ENCODE measurements at places on chromosomes 16 and 17.
A peak's percentile ranks its signal among the peaks of the same experiment; 100 is the strongest.

- DNase-seq, result no peak
Observed at GRCh38 chr16:30620169-30620568, 10.0 kb upstream of the ZNF689 start.

- no peak for DNase-seq
Observed at GRCh38 chr17:31211352-31212012, 85.6 kb downstream of the OMG start.

- no peak for DNase-seq
Observed at GRCh38 chr17:37176723-37177122, 199.1 kb upstream of the C17orf78 start.

GRCh38 chr16:88453611-88454522 lies 787 bp downstream of the ZFPM1 start:
- DNase-seq, result no peak

DNA sequence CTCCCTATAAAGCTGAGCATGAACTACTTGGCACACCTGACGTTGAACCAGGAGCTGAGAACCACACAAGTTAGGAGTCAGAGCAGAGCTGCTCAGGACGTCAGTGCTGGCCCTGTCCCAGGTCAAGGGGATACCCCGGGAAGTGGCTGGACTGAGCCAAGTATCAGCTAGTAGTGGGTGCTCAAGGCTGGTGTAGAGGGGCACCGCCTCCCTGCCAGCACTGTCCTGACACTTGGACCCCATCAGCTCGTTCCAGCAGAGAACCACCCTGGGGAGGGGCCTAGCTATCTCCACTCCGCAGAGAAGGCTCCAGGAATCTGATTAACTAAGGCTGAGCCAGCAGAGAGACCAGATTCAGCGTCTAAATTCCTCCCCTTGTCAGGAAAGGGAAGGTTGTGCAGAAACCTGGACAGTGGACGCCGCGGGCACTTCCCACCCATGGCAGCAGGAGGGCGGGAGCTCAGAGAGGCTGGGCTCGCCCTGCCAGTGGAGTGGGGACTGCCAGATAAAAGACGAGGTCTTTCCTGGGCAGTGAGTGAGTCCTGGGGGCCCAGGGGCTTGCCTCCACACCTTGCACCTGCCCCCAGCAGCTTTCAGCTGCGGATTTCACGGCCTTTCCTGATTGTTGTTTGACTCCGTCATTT lies 21.0 kb downstream of the C16orf90 start:
- DNase-seq, result no peak

DNA sequence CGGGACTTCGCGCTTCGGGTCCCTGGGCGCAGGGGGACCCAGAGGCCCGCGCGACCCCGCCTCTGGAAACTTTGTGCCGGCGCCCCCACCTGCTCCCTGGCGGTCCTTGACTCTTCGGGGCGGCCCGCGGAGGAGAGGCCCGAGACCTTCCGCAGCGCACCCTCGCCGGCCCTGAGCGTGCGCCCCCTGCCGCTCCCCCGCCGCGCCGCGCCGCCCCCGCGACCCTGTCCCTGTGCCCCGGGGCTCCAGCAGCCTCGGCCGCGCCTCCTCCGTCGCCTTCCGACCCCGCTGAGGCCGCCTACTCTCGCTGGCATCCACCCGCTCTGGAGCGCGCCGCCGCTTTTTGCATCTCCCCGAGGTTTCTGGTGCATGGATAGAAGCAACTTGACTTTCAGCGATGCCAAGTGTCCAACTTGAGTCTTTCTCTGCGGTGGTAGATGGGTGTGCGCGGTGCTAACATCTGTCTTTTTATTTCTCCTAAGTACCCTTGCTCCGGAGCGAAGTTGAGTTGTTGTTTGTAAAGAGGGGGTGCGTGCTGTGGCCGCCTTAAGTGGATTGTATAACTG lies 414 bp downstream of the DUSP14 start:
- DNase-seq, result peak; percentile 53

- no peak for DNase-seq
Observed at GRCh38 chr16:5925850-5926249, 828.3 kb upstream of the EEF2KMT start.

DNA sequence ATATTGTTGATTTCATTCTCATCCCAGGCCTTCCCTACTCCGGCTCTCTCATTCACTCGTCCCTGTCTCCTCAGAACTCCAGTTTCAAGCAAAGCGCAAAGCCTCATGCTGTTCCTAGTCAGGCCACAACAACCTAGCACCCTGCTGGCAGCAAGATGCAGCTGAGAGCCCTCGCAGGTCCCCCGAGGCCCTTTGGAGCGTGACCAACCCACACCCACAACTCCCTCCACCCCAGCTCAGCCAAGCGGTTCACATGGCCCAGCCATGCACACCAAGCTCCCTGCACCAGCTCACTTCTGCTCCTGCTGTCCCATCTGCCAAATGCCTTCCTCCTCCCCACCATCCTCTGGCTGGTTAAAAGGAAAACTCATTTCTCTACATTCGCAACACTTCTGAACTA lies 195.8 kb downstream of the IRX5 start:
- DNase-seq, result no peak

DNA sequence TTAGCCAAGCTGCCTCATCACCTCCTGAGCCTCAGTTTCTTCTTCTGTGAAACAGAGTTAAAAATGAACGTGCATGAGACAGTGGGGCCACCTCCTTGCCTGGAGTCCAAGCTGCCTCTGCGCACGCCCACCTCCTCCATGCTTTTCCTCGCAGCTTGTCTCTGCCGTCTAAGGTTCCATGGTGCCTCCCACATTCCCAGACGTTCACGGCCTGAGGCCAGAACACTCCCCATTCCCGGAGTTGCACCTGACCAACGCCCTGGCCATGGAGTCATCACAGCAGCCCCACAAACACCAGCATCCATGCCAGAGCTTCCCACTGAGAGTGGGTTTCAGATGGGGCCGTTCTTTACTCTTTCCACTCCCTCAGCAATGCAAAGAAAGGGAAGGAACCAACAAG lies 183.0 kb upstream of the FOXF1 start:
- DNase-seq, result no peak

GRCh38 chr16:3256866-3257465 lies 533 bp upstream of the MEFV start:
- no peak for DNase-seq

- DNase-seq, result peak; percentile 39
Observed at GRCh38 chr16:1492923-1493745, at the start of gene TELO2. TSS of gene TELO2 (plus strand) at chr16:1493360. CDS start at chr16:1494282, 922 bp downstream.

GRCh38 chr16:27369806-27370205 lies 32.2 kb upstream of the IL21R start:
- no peak for DNase-seq

DNA sequence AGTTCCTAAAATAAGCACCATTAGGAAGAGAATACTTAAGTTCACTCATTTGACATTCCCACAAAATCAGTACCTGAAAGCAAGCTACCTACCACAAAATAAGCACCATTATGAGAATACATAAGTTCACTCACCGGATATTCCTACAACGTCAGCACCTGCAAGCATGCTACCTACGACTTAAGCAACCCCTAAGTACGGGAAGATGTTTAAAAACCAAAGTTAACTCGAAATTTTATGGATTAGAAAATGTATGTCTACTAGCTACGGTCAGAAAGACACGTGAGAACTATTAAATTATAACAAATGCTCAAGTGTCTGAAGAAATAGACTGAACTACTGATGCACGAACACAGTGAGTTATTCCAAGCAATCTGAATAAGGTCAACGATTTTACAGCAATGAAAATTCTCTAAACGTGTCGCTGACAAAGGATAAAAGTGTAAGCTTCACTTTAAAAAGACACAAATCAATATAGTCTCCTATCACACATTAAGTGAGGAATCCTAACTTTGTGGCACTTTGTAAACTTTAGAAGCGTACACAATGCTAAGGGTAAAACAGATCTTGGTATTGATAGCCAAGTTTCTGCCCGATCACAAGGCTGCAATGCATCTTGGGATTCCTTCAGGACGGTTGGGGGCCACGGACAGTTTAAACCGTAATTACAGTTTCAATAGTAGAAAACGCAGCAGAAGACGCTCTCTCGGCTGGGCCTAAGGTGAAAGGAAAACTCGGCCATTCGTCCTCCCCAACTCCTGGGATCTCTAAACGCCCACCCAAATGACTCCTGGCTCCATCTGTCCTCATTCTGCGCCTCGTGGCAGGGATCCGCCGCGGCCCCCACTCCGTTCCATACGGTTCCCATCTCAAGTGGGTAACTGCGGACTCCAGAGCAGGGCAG lies 1.3 kb downstream of the GSPT1 start:
- no peak for DNase-seq

DNA sequence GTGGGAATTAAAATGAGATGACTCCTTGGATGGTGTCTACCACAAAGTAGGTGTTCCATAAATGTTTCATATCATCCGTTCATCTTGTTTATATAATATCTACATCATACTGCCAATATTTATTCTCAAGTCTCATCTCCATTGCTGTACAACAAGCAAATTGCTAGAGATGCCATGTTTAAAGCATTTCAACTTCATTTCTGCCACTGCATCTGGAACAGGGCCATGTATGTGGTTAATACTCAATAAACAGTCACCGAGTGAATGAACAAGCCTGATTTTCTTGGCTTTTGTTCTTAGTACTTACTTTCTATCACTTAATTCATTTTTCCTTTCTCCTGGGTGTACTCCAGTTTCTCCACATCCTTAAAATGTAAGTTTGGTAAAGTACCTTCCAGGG lies 107.6 kb downstream of the KCNJ2 start:
- DNase-seq, result no peak

DNA sequence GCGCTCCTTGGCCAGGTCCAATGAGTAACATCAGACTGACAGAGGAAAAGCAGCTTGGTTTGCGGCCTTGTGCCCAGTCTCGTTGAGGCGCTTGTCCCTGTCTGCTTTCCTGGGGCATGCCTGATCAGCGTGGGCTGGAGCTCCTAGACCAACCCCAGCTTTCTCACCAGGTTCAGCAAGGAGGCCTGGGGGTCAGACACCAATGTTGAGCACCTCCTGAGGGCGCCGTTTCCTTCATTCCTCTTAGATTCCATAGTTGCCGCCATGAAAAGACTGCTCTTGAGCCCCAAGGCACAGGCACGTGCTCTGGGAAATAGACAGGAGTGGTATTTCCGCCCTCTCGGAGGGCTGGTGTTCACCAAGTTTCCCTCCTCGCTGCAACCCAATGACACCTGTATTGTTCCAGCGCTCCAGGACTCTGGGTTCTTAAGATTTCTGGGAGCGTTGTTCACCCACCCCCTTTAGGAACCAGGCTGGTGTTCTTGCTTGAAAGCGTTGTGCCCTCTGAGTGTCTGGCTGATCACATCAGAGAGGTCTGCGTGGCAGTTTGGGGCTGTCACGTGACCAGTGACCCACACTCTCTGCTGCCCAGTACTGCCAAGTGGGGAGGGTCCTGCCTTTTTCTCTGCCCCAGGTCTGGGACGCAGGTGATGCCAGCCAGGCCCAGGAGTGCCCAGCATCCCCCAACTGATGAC lies 18.0 kb downstream of the KCTD2 start:
- no peak for DNase-seq

DNA sequence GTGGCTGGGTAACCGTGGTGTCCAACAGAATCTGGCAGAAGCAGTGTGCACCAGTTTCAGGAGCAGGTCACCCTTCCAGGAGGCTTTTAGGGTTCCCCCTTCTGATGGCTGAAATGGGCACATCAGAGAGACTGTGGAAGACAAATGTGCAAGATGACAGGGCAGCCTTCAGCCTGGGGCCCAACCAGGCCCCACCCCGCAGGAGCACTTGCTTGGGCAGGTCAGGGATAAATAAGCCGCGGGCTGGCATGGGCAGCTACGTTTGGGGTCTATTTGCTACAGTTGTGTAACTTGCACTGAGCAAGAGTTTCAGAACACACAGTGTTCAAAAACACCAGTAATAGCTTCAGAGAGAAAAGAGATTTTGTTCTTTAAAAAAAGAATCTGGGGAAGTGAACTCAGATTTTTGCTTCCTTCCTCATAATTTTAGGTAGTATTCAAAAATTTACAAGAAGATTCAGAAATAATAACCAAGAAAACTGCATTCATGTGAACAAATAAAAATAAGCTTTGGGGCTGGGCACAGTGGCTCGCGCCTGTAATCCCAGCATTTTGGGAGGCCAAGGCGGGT lies 44.9 kb upstream of the BAHCC1 start:
- no peak for DNase-seq

DNA sequence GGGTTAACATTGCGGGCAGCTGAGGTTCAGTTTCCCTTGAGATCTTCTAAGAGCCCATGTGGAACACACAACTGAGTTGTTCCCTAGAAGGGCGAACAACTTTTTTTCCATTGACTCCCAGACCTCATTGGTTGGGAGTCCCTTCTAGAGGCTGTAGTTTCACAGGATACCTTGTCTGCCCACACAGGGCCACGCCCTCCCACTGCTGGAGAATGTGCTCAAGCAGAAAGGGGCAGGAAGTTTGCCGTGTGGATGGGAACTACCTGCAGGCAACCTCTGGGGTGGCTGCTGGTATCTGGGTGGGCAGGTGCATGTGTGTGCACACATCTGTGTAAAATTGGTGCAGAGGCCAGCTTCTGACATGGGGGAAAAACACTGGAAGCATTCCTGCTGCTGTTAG lies 178.8 kb upstream of the PSMD7 start:
- no peak for DNase-seq
